ENCODE measurements at places on chromosomes 7 and 10. TPM values are rescaled to one million over a fixed set of nuclear protein-coding genes. Genes with fewer than 3 reads are reported as not detected.

CALY gene
- 1.1 TPM for total RNA-seq

LMTK2 gene
- 14.5 TPM for total RNA-seq

POT1 gene
- total RNA-seq = 14.6 TPM

DNA sequence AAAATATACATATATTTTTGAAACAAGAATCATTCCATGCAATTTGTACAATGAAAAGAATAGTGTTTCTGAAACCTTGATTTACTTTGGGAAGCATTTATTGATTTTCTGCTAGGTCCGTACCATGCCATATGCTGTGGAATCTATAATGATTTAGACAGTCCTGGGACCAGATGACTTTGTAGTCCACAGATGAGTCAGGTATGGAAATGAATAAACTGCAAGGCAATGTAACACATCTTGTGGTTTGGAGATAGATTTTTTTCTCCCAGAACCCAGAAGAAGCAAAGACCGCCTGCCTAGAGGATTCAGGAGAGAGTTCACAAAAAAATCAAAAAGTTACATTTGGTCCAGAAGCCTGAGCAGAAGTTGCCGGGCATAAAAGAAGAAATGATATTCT is 190.4 kb downstream of the GPR37 start:
- H3K4me1 ChIP-seq = no peaks in the 10 kb centered on the region
- no peaks in the 10 kb centered on the region for H3K27me3 ChIP-seq
- H3K27ac ChIP-seq = no peak overlapping the region
